Astrocyte of the spinal cord (primary cell): ENCODE measurements at places on chromosomes 5 and 9.

GRCh38 chr9:69583645-69584234, 88.4 kb downstream of the APBA1 start:
- no peak for DNase-seq

GRCh38 chr9:92735636-92736562, 28.7 kb downstream of the BICD2 start:
- no peak for DNase-seq

GRCh38 chr5:79149433-79149832, 37.8 kb downstream of the BHMT start:
- DNase-seq = peak; percentile 5

- no peak for DNase-seq
Measured at GRCh38 chr5:151255621-151256286, 2.8 kb downstream of the GM2A start.

GRCh38 chr9:115005322-115005721, 74.9 kb upstream of the TNFSF8 start:
- DNase-seq = no peak

DNA sequence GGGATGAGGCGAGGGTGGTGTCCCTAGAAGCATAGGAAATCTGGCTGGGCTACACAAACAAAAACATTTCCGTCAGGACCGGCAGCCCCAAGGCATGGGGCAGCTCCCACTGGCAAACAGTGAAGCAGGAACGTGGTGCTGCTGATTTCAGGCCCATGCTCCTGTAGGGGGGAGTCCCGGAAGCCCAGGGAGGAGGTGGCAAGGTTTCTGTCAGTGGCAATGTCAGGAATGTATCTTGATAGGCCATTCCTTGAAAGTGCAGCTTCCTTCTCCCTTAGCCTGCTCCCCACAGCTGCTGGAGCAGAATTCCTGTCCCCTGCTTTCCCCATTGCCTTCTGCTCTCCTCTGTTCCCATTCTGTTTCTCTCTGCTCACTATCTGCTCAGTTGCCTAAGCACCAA, 42.4 kb downstream of the MRRF start:
- no peak for DNase-seq

DNA sequence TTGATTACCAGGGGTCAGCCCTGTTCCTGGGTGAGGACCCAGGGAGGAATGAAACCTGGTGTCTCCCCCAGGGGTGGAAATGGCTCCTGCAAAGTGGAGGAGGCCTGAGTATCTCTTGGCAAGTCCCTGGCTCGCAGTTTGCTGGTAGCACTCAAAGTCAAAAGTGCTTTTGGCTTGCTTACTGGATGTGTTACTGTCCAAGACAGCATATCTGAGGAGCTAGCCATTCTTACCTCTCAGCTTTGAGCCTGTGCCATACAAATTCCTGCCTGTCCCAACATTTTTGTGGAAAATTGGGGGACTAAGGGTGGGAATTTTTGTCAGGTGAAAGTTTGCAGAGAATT, 9.9 kb downstream of the ZNF618 start:
- peak; percentile 30 for DNase-seq

DNA sequence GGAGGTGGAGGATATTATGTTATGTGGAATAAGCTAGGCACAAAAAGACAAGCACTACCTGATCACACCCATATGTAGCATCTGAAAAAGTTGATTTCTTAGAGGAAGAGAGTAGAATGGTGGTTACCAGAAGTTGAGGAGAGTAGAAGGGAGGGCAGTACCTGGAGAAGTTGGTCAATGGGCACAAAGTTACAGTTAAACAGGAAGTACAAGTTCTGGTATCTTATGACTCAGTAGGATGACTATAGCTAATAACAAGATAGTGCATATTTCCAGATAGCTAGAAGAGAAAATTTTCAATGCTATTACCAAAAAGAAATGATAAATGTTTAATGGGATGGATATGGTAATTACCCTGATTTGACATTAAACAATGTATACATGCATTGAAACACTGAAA, 686.7 kb downstream of the ISL1 start:
- DNase-seq = no peak

DNA sequence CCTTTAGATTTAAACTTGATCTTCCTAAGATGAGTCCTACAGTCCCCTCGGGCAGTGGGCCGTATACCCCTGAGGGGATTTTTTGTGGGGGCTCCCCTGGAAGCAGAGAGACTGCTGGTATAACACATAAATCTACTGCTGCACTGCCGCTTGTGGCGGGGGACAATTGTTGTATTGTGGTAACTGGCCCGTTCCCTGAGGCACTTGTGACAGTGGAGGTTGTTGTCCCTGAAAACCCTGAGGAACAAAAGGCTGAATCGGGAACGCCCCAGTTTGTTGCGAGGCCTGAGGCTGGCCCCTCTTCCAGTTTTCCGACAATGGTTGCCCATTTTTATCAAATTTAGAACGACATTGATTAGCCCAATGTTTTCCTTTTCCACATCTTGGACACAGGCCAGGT, 4.7 kb upstream of the TMEM141 start:
- DNase-seq = no peak

DNA sequence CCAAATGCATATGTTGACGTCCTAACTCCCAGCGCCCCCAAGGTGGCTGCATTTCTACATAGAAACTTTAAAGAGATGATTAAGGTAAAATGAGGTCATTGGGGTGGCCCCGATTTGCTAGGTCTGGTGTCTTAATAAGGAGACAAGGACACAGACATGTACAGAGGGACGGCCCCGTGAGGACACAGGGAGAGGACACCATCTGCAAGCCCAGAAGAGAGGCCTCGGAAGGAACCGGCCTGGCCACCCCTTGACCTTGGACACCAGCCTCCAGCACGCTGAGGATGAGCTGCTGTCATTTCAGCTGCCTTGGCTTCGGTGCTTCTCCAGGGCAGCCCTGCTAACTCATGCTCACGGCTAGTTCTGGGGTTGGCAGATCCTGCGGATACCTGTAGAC, 73.2 kb downstream of the MRPL36 start:
- DNase-seq = no peak

DNA sequence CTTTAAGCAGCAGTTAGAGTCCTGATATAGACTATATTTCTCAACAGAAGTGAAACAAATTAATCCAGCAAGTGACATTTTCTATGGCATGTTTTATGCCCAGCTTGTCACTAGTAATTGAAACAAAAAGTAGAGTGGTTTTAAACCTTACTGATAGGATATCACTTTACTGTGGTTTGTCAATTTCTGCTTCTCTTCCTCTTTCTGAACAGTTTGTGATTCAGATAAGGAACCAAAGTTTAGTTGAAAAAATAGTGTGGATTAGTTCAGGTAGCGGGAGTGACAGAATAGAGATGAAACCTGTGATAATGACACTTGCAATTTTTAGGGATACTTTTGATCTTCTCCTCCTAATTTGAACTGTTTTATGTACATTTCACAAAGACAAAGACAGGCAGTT, 485.7 kb upstream of the EDIL3 start:
- DNase-seq = no peak

DNA sequence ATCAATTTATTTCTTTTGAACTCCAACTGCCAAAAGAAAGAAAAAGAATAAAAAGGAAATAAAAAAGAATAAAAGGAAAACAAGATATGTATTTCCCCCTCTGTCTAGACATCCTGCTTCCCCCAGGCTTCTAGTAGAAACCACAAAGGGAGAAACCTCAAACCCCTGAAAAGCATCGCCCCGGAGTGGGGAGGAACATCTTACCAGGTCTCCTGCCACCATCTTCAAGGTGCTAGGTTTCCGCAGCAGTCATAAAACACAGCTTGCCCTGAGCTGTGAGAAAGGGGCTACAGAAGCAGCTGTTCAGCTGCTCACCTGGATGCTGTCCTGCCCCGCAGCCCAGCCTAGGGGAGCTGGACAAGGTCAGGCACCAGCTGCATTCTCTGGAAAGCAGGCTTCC, 487.7 kb downstream of the GADD45G start:
- no peak for DNase-seq

GRCh38 chr5:103929338-103930013, 366.9 kb upstream of the NUDT12 start:
- DNase-seq = no peak

GRCh38 chr5:96530901-96531300, 97.9 kb upstream of the PCSK1 start:
- no peak for DNase-seq

DNA sequence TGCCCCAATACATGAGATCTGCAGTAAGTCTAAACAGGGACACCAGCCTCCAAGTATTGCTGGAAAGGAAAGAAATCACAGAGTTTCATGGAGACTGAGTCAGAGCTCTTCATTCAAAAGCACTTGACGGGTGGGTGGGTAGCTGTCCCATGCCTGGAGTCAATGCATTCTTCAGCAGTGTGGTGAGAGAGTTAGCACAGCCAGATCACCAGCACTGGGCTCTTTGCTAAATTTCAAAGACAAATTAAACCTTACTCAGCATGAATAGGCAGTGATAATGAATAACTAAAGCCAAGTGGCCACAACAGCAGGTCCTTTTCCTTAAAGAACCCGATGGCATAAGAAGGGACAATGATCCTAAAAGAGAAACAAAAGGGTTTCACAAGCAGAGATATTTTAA, 192.4 kb downstream of the ACTL7B start:
- no peak for DNase-seq

- no peak for DNase-seq
Measured at GRCh38 chr9:72489986-72490385, 31.4 kb upstream of the TMC1 start.

DNA sequence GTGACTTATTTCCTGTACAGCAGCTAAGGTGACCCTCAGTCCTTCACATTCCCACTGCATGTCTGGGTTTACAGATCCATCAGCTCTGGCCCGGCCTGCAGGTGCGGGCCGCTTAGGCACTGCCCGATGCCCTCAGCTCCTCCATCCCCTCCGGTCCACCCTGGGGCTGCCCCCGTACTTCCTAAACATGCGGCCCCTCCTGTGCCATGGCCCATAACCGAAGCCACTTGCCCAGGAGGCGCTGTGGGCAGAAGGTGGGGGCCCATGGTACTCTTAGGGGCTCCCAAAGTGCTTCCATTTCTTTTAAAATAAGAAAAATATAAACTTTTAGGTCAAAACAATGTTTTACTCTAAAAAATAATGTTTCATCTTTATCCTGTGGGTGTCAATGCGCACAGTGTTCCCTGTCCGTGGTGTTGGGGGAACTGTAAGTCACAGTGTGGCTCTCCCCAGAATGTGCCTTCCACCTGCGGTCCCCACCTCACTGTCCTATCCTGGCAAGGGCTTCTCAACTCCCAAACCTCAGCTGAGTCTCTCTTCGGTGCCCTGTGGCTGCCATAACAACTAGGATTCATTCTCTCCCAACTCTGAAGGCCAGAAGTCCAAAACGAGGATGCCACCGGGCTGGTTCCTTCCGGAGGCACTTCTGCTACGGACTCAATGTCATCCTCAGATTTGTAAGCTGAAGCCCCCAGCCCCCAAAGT, 132.7 kb upstream of the LPCAT1 start:
- DNase-seq = no peak

DNA sequence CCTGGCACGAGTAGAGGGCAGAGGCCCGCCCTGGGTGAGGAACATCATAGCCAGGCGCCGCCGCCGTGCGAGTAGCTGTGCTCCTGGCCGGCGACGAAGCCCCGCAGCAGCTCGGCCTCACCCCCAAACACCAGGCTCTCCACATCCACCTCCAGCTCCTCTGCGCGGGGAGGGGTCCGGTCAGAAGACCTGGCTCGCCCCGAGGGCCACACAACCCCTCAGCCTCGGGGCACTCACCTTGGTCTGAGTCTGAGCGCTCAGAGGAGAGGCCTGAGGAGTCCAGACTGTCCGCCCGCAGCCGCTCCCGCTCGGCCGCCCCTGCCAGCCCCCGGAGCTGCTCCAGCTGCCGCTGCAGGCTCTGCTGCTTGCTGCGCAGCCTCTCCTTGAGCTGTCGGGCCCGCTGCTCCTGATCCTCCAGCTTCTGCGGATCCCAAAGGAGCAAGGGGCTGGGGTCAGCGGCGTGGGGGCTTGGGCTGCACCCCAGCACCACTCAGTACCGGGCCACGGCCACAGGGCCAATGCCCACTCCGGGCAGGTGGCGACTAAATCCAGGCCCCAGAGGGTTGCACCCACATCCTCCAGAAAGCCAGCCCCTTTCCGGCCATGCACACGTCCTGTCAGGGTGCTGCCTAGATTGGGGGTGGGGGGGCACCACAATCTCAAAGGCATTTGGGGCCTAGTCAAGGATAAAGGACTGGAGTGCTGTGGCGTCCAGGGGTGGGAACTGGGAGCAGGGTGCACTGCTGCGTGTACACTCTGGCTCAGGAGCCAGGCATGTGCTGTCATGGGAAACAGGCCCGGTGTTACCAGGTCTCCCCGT, 3.9 kb downstream of the MXD3 start:
- no peak for DNase-seq
